ENCODE measurements at places on chromosomes 11 and 22.

DNA sequence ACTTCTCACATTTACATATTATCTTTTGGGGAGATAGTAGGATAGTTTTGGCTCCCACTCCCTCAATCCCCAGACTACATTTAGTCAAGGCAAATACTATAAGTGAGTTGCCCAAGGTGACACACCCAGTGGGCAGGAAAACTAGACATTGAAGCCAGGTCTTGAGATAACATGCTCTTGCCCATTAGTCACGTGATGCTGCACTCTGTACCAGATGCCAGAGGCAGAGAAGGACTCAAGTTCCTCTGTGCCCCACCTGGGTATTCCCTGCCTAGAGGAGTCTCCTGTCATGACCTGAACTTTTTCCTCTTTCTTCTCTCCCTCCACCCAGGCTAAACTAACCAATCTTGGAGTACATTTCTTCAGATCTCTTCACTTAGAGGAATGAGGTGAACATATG, 484.9 kb downstream of the BUD13 start:
- no peak for DNase-seq

DNA sequence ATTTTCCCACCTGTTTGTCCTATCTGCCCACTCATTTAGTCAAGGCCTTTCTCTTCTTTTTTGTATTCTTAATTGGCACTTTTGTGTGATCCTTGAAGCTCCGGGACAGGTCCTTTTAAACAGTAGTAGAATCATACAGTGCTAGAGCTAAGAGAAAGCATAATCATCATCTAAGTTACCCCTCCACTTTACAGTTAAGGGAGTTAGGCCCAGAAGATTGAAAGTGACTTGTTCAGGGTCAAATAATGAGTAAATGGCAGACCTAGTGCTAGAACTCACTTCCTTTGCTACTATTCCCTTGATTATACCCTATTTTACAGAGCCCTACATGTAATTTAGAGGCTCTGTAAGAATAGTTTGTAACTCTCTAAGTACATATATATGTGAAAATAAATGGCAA, 2.5 kb downstream of the USP47 start:
- no peak for DNase-seq

DNA sequence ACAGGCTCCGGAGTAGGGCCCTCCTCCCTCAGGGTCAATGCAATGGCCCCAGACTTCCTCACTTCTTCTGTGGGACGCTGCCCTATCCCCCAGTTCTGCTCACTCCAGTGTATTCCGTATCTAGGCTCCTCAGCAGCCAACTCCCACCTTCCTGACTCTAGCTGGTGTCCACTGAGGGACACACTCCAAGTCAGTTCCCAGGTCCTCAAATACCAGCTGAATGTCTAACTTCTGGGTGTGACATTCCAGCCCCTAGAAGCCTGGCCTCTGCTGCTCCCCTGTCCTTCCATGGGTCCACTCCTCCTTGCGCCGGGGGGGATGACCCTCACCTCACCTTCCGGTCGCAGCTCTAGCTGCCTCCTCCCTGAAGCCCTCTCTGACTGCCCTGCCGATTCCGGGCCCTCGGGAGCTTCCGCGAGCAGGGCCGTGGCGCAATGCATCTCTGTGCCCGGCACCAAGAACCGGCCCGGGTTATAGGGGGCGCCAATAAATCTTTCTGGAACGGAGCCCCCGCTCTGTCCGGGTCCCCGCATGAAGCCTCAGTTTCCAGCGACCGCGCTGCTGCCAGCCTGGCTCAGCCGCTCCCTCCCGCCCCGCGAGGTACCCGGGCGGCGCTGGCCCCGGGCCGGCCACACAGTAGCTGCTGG, 15.4 kb downstream of the BAD start:
- DNase-seq: peak; percentile 39

DNA sequence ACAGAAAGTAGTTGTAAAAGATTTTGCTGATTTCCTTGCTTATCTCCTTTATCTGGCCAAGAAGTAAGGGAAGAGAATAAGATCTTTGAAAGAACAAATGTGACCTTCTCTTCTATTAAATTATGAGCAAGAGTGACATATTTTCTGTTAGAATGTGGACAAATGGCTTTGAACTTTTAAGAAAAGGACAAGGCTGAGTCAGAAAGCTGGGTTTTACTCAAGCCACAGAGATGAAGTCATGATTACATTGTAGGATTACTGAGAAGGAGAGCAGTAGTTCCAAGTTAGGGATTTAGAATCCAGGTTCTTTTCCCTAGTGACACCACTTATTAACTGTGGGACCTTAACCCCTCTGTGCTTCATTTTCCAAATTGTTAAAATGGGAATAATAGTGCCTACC, 13.5 kb downstream of the CCDC90B start:
- no peak for DNase-seq

DNA sequence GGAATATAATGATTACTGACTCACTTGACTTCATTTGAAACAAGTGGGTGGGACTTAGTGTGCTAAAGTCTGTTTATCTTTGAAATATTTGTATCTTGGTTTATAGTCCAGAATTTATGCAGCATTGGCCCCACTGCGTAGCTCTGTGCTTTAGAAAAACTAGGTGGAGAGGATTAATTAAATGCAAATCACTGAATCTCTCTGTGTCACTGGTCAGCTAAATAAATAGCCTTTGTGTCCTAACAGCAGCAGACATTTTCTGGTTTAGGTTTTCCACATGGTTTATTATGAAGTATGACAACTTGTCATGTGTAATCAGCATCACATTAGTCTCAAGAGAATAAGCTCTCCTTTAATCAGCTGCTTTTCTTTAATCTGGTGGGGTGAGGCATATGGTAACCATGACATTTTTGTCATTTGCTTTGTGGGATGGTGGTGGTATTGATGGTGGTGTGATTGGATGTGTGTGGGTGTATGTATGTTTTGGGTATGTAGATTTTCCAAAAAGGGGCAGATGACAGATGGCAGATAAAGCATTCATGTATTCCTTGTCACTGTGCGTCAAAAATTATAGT, 33.9 kb downstream of the BCL2L13 start:
- DNase-seq: no peak

- DNase-seq: no peak
These were observed 102.0 kb upstream of the HSD17B12 start for GRCh38 chr11:43578346-43579170.

GRCh38 chr22:41085842-41086241, 6.5 kb upstream of the EP300 start:
- no peak for DNase-seq

GRCh38 chr11:62427630-62428233, 8.9 kb downstream of the SCGB1A1 start:
- DNase-seq: no peak

- no peak for DNase-seq
These were observed 987.6 kb downstream of the NTM start for GRCh38 chr11:132357811-132358572.

DNA sequence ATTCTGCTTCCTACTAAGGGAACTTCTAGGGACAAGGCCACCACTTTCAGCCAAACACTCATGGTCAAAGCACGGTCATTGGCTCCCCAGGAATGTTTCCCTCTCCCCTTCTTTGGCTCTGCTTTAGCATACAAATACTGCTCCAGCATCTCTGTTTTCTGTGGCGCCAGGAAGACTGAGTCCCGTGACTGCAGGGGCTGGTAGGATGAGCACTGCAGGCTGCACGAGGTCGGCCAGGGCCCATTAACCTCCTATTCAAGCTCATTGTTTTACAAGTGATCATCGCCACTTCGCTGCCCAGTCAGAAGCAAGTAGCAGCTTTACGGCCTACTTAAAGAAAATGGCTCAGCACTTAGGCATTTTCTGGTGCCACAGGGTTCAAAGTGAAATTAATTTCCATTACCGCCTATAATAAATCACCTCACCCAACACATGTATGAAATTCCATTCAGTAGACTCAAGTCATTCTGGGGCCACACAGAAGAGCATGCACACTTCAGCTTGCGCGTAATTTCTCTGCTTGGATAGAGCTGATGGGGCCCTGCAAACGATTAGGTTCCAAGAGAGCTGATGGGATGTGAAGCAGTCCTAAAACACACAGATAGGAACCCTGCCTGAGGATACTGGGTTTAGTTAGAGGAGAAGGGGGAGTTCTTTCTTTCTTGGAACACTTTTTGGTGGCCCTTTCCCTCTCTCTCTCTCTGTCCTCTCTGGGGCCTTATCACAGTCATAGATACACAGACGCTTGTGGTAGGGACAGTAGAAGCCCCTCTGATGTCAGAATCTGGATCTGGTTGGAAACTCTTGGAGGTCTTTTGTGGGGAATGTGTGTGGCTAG, 173.7 kb downstream of the KIF18A start:
- no peak for DNase-seq

DNA sequence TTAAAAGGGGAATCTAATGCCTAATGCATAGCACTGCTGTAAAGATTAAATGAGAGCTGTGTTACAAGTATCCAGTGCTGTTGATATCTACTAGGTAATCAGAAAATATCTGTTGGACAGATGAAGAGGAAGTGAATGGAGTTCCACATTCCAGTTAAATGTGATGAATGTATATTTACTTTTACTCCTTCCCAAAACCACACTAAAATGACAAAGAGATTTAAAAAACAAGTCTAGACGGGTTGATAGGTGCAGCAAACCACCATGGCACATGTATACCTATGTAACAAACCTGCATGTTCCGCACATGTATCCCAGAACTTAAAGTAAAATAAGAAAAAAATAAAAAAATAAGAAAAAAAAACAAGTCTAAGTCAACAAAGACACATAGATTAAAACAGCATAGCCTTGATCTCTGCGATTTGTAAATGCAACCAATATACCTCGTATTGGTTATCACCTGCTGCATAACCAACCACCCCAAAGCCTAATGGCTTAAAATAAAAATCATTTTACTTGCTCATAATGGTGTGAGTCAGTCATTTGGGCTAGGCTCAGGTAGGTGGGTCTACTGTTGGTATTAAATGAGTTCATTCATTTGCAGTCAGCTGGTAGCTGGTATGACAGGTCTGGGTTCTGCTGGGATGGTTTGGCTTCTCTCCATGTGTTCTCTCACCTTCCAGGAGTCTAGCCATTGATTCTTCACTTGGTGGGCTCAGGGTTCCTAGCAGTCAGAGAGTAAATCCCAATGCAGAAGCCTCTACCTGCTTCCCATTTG, 39.7 kb upstream of the SLC6A5 start:
- DNase-seq: no peak

GRCh38 chr11:32113200-32113919, 22.5 kb downstream of the RCN1 start:
- no peak for DNase-seq

GRCh38 chr11:80083531-80083951, 642.7 kb upstream of the TENM4 start:
- DNase-seq: no peak

DNA sequence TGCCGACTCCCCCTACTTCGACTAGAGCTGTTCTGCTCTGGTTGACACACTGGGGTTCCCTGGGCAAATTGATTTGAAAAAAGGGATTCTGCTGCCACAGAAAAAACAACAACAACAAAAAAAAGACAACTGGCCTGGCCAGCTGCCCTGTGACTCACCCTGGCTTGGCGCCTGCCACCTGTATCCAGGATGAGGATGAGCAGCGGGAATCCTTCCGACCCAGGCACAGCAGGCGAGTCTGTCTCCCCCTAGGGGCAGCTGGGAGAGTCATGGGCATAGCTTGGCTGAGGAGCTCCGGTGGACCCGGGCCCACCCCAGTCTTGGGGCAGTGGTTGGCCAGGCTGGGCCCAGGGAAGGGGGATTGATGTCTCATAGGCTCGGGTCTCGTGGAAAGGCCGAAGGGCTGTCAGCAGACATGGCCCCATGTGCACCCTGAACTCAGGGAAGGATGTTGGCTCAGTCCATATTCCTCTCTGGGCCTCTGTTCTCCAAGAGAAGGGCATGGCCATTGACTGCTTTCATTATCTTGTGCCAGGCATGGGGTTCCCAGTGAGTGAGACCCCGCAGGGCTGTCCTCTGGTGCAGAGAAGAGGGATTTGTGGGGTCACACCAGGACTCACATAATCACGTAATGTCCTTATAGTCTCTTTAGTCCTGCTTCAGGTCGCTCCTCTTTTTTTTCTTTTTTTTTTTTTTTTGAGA, 10.4 kb upstream of the SUN2 start:
- DNase-seq: peak; percentile 43

- DNase-seq: no peak
These were observed 7.6 kb downstream of the DDIAS start for GRCh38 chr11:82909015-82909640.

- no peak for DNase-seq
These were observed 4.1 kb downstream of the LRRC32 start for GRCh38 chr11:76666408-76666807.

DNA sequence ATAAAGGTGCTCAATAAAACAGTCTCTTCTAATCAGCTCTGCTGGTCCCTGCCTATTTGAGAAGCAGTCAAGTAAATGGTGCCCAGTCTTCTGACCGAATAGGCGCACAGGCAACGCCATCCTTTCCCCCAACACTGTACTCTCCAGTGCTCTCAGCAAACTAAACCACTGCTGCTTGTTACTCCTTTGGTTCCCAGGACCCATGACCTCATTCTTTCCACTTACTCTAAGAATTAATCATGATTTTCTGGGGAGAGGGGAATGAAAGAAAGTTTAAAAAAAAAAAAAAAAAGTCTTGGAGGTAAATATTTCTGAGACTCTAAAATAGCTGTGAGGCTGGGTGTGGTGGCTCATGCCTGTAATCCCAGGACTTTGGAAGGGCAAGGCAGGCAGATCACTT, 63.7 kb downstream of the SGSM3 start:
- DNase-seq: no peak

DNA sequence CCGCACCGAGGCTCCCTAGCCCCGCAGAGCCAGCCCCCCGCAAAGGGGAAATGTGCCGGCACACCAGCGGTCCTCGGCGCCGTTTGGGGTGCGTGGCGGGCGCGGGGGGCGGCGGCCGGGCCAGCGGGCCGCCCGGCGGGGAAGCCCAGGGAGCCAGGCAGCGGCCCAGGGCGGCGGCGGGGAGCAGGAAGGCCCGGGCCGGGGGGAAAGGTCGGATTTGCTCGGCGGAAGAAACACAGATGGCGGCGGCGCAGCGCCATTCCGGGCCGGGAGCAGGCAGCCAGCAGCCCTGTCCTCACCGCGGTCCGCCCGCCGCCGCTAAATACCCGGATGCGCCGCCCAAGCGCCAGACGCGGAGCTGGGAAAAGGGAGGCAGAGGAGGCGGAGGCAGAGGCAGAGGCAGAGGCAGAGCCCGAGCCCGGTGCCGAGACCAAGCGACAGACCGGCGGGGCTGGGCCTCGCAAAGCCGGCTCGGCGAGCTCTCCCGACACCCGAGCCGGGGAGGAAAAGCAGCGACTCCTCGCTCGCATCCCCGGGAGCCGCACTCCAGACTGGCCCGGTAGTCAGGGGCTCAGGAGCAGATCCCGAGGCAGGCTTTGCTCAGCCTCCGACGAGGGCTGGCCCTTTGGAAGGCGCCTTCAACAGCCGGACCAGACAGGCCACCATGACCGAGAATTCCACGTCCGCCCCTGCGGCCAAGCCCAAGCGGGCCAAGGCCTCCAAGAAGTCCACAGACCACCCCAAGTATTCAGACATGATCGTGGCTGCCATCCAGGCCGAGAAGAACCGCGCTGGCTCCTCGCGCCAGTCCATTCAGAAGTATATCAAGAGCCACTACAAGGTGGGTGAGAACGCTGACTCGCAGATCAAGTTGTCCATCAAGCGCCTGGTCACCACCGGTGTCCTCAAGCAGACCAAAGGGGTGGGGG, 2.6 kb upstream of the GCAT start:
- DNase-seq: peak; percentile 56

- no peak for DNase-seq
These were observed 243.4 kb upstream of the DDI1 start for GRCh38 chr11:103792981-103793468.

Data from CD4-positive, alpha-beta T cell treated with Interleukin-6 at 100 ng/mL for 8 hours (primary cell).